Activated naive CD8-positive, alpha-beta T cell treated with anti-CD3 and anti-CD28 coated beads, Interleukin-2, amount 10 ng/mL, durations not matched to agents 7 days and 5 days (primary cell): ENCODE measurements at places on chromosomes 2 and 18. TPM values are rescaled to one million over a fixed set of nuclear protein-coding genes. Genes with fewer than 3 reads are reported as not detected.

Gene IL36A
- total RNA-seq = not detected

Gene SCYGR2
- not detected for total RNA-seq

Gene ALK
- total RNA-seq = not detected

Gene PROM2
- 0.82 TPM for total RNA-seq

Gene SPR
- total RNA-seq = 0.60 TPM

Gene REG3A
- total RNA-seq = not detected

Gene GTF2A1L
- not detected for total RNA-seq

Gene UGT1A8
- total RNA-seq = not detected

GRCh38 chr2:32678825-32679224, 51.0 kb downstream of the TTC27 start:
- peaks cover 22% of the 10 kb centered on the region for H3K36me3 ChIP-seq
- H3K4me1 ChIP-seq = no peaks in the 10 kb centered on the region
- DNase-seq = no peak
- H3K27me3 ChIP-seq = no peaks in the 10 kb centered on the region
- H3K27ac ChIP-seq = no peak overlapping the region

GRCh38 chr18:7600528-7601245, 33.6 kb downstream of the PTPRM start:
- no peak for DNase-seq
- no peaks in the 10 kb centered on the region for H3K27me3 ChIP-seq
- no peaks in the 10 kb centered on the region for H3K36me3 ChIP-seq
- no peak overlapping the region for H3K27ac ChIP-seq
- H3K4me1 ChIP-seq = no peaks in the 10 kb centered on the region

DNA sequence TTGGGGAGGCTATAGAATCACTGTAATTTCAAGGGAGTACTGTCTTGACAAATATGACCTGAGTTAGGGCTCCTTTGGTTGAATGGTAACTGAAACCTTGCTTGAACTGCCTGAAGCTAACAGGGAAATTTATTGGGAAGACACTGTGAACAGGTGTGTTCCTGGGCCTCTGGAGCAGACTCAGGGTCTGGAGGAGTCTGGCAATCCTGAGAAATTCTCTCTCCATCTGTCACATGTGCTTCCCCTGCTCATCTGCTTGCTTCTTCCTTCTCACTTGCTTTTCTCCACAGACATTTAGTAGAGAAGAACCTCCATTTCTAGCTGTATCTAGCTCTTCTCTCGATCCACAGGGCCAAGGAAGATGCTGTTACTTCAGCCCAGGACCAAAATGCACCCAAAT, 476.5 kb downstream of the LRP1B start:
- no peak overlapping the region for H3K27ac ChIP-seq
- no peak overlapping the region for H3K4me3 ChIP-seq
- H3K27me3 ChIP-seq = no peaks in the 10 kb centered on the region
- H3K36me3 ChIP-seq = no peaks in the 10 kb centered on the region

GRCh38 chr2:171386627-171387026, 47.2 kb downstream of the METTL8 start:
- H3K27me3 ChIP-seq = no peaks in the 10 kb centered on the region
- peaks cover 9% of the 10 kb centered on the region for H3K4me1 ChIP-seq
- no peak overlapping the region for H3K27ac ChIP-seq
- H3K36me3 ChIP-seq = peaks cover 44% of the 10 kb centered on the region
- no peak for DNase-seq

GRCh38 chr2:172439509-172439860, 12.1 kb downstream of the ITGA6 start:
- peaks cover 1% of the 10 kb centered on the region for H3K36me3 ChIP-seq
- DNase-seq = no peak

- no peaks in the 10 kb centered on the region for H3K4me1 ChIP-seq
- peaks cover 15% of the 10 kb centered on the region for H3K36me3 ChIP-seq
- no peak for DNase-seq
- no peaks in the 10 kb centered on the region for H3K27me3 ChIP-seq
- H3K27ac ChIP-seq = no peak overlapping the region
Observed at GRCh38 chr2:128273469-128274081, 45.1 kb downstream of the HS6ST1 start.

DNA sequence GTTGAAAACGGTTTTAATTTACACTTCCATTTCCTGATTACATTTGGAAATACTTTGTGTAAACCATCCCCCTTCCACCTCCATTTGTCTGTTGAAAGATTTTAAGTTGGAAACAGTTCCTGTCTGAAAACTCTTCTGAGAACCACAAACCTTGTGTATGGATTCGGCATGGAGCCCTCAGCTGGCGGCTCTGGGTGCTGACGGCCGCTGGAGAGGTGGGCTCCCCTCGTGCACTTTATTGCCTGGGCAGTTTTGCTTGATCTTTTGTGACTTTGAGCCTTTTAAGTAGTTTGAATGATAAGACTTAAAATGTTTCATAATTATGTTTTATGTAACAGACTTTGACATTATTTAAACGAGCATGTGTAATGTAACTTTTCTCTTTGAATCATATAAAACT, 11.1 kb downstream of the KLF11 start:
- peaks cover 1% of the 10 kb centered on the region for H3K4me1 ChIP-seq
- peaks cover 2% of the 10 kb centered on the region for H3K27me3 ChIP-seq
- H3K36me3 ChIP-seq = peaks cover 7% of the 10 kb centered on the region
- no peak for DNase-seq
- H3K27ac ChIP-seq = no peak overlapping the region

- no peaks in the 10 kb centered on the region for H3K4me1 ChIP-seq
- no peak overlapping the region for H3K27ac ChIP-seq
- H3K27me3 ChIP-seq = no peaks in the 10 kb centered on the region
- H3K36me3 ChIP-seq = no peaks in the 10 kb centered on the region
Observed at GRCh38 chr2:16553226-16553625, 112.4 kb downstream of the CYRIA start.
